ENCODE measurements at places on chromosomes 1 and 21.

- peak; percentile 6 for DNase-seq
Measured at GRCh38 chr21:34815831-34816705, 147.3 kb downstream of the CLIC6 start.

DNA sequence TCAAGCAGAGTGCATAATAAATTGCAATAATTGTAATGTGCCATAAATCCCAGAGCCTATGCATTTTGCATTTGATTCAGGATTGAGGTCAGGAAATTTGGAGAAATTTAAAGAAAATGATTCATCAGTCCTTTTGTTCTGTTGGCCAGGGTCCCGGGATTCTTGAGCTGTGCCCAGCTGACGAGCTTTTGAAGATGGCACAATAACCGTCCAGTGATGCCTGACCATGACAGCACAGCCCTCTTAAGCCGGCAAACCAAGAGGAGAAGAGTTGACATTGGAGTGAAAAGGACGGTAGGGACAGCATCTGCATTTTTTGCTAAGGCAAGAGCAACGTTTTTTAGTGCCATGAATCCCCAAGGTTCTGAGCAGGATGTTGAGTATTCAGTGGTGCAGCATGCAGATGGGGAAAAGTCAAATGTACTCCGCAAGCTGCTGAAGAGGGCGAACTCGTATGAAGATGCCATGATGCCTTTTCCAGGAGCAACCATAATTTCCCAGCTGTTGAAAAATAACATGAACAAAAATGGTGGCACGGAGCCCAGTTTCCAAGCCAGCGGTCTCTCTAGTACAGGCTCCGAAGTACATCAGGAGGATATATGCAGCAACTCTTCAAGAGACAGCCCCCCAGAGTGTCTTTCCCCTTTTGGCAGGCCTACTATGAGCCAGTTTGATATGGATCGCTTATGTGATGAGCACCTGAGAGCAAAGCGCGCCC lies 8.7 kb downstream of the PROX1 start:
- peak; percentile 82 for DNase-seq

- DNase-seq = no peak
Measured at GRCh38 chr1:27109103-27109822, 45.7 kb downstream of the SLC9A1 start.

GRCh38 chr21:37164742-37165141 lies 91.7 kb downstream of the TTC3 start:
- no peak for DNase-seq

DNA sequence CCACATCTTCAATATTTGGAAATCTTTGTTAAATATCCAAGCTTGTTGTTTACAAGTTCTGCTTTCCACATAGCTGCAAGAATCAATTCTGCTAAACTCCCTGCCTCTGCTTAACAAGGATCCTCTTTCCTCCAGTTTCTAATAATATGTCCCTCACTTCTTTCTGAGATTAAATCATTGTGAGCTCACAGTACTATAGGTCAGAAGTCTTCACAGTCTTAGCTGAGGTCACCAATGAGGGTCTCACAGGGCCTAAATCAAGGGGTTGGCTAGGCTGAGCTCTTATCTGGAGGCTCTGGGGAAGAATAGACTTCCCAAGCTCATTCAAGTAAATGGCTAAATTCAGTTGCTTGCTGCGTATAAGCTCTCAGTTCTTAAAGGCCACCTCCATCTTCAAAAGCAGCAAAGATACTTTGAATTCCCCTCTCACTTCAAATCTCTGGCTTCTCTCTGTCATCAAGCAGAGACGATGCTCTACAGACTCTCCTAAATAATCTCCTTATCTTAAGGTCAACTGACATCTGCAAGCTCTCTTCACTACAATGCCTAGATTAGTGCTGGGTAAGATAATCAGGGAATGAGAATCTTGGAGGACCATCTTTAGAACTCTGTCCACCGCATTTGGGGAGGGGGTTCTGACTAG lies 175.3 kb downstream of the PLPPR4 start:
- no peak for DNase-seq

- DNase-seq = no peak
Measured at GRCh38 chr1:148383966-148384365, 99.1 kb downstream of the PPIAL4G start.

Measured in right hindlimb (tissue), 1 donor.